ENCODE measurements at places on chromosomes 12 and 14.

DNA sequence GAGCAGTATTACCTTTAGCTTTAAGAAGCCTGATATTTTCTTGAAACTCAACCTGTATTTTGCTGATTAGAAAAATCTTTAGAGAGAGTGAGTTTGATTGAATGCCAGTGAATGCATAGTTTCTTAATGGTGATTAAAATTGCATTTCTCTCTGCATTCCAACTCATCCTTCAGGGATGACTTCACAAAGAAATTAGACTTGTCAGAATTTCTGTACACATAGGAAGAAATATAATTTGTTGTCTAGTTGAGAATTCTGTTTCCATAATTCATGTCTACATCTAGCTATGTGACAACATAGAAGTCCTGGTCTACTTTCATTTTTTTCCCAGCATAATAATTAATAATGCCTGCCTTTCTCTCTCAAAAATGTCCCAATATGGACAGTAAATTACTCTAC, 136.6 kb downstream of the OTOGL start:
- no peak for DNase-seq
- no peaks in the 10 kb centered on the region for H3K4me1 ChIP-seq
- no peak overlapping the region for H3K27ac ChIP-seq
- H3K4me3 ChIP-seq: no peak overlapping the region

- H3K27me3 ChIP-seq: no peaks in the 10 kb centered on the region
- DNase-seq: no peak
- H3K27ac ChIP-seq: peak overlapping the region; percentile 53
- H3K4me3 ChIP-seq: no peak overlapping the region
- no peaks in the 10 kb centered on the region for H3K36me3 ChIP-seq
Measured at GRCh38 chr12:46661110-46661845, 164.5 kb downstream of the SLC38A4 start.

DNA sequence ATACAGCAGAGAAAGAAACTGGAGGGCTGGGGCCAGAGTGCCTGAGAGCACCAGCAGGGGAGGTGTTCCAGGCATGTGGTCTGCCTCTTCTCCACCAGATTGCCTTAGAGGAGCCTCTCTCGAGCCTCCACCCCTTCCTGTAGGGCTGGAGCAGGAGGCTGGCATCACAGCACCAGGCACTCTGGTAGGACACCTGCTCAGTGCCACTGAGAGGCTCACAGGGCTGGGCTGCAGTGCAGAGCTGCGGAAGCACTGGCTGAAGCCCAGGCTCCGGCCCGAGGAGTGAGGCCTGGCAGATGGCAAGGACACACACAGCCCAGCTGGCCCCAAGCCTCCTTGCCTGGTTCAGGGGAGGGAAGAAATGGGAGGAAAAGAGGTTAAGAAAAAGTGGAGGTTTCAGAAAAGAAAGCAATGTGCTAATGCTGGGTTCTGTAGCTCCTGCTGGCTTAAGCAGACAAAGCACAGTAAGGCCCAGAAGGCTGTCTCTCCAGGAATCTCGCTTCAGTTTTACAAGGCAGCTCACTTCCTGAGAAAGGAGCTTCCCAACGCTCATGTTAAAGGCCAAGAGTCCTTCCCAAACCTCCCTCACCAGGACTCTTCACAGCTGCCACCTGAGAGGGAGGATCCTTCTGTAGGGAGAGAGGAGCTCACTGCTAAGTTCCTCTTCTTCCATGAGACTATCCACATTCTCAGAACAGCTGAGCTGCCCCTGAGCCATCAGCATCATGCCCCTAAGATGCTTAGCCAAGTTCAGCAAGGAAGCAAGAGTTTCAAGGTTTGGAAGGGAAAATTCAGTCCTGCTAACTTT, 23.8 kb downstream of the SPTB start:
- H3K27ac ChIP-seq: no peak overlapping the region
- H3K4me1 ChIP-seq: no peaks in the 10 kb centered on the region
- no peak for DNase-seq
- H3K4me3 ChIP-seq: no peak overlapping the region

GRCh38 chr12:130280742-130281141, 56.9 kb upstream of the PIWIL1 start:
- no peak overlapping the region for H3K4me3 ChIP-seq
- H3K27ac ChIP-seq: no peak overlapping the region
- H3K36me3 ChIP-seq: no peaks in the 10 kb centered on the region
- no peak for DNase-seq

DNA sequence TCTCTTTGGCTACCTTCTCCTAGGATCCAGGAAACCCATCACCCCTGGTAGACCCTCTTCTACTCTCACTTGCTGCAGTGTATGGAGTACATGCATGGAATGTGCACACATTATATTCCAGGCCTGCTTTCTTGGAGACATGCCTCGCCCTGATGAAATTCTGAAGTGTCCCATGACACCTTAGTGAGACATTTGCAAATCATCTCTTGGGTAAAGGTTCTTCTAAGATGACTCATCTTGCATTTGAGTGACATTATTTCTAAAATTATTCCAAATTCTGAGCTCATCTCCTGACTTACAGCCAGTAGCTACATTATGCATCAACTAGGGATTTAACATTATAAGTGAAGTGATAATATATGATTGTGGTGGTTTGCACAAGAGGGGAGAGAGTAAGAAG, 49.8 kb downstream of the SDR9C7 start:
- no peaks in the 10 kb centered on the region for H3K36me3 ChIP-seq
- no peak overlapping the region for H3K27ac ChIP-seq
- H3K4me3 ChIP-seq: no peak overlapping the region
- no peaks in the 10 kb centered on the region for H3K27me3 ChIP-seq
- DNase-seq: no peak

DNA sequence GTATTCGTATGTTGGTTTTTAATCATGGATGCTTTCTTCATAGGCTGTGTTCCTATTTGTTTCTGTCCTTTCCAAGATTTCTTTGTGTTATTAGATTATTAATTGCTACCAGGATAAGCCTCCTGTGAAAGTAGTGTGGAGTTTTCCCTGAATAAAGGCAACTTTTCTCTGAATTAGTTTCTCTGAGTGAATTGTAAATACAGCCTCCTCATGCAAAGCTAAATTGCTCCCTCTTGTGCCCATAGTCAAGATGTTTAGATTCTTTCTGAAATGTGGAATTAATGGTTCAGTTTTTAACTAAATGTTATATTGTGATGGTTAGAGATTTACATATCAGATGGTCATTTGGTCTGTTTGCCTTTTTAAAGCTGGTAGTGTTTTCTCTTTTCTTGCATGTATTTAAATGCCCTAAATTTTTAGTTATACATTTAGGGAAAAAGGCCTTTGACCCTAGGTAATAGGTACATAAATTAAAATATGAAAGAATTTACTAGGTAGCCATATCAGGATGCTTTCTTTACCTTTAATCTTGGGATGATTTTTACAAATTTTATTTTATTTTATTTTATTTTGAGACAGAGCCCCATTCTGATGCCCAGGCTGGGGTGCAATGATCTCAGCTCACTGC, 8.9 kb downstream of the APAF1 start:
- DNase-seq: no peak
- no peaks in the 10 kb centered on the region for H3K4me1 ChIP-seq
- H3K27ac ChIP-seq: no peak overlapping the region
- no peaks in the 10 kb centered on the region for H3K27me3 ChIP-seq
- peaks cover 74% of the 10 kb centered on the region for H3K36me3 ChIP-seq

- no peaks in the 10 kb centered on the region for H3K27me3 ChIP-seq
- DNase-seq: no peak
- no peak overlapping the region for H3K27ac ChIP-seq
- H3K36me3 ChIP-seq: no peaks in the 10 kb centered on the region
- no peaks in the 10 kb centered on the region for H3K4me1 ChIP-seq
- no peak overlapping the region for H3K4me3 ChIP-seq
Measured at GRCh38 chr12:102182635-102183034, 15.0 kb downstream of the PMCH start.

DNA sequence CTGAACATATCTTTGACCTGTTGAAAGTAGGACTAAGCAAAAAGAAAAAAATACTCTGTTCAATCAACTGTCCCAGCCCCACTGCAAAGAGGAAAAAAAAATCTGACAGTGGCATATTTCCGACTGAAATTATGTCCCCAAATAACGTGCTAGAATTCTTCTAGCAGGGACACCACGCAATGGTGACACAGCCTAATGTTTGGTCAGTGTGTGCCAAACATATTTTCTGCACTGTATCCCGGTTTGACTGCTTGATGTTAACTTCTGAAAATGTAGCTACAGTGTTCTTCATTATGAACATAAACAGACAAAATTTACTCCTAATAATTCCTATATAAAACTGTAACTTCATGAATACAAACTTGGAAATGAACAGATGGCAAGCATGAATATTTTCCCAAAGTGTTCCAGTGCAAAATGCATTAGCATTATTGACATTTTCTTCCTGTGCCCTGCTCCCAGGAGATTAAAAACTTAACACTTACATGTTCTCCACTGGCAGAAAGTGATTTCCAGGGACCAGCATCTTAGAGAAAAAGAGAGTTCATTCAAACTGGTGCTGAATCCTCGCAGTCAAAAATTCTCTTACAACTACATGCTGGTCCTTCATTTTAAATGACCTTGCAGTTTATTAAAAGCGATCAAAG, 72.4 kb upstream of the SYT1 start:
- no peaks in the 10 kb centered on the region for H3K4me1 ChIP-seq
- no peaks in the 10 kb centered on the region for H3K27me3 ChIP-seq
- no peak overlapping the region for H3K4me3 ChIP-seq

- peaks cover 48% of the 10 kb centered on the region for H3K4me1 ChIP-seq
- no peak overlapping the region for H3K4me3 ChIP-seq
- H3K27ac ChIP-seq: no peak overlapping the region
- no peaks in the 10 kb centered on the region for H3K36me3 ChIP-seq
- H3K27me3 ChIP-seq: no peaks in the 10 kb centered on the region
Measured at GRCh38 chr12:123070267-123071081, 80.4 kb downstream of the PITPNM2 start.

Measured in left lung (tissue), 14 donors.